M059J (cell line): ENCODE measurements at places on chromosomes 1 and 21. TPM values are rescaled to one million over a fixed set of nuclear protein-coding genes. Genes with fewer than 3 reads are reported as not detected.

The RGS4 gene
- total RNA-seq = 80.4 and 84.8 TPM in 2 replicates

- DNase-seq = no peak
These were observed 65.4 kb upstream of the LYST start for GRCh38 chr1:235932090-235932510.

- DNase-seq = no peak
These were observed at the start of gene SLAMF8 for GRCh38 chr1:159826441-159827101. TSS of gene SLAMF8 (plus strand) at chr1:159826873. CDS start at chr1:159826899, 26 bp downstream.

GRCh38 chr1:227449051-227449450 is 114.3 kb upstream of the ZNF678 start:
- DNase-seq = peak; percentile 48

DNA sequence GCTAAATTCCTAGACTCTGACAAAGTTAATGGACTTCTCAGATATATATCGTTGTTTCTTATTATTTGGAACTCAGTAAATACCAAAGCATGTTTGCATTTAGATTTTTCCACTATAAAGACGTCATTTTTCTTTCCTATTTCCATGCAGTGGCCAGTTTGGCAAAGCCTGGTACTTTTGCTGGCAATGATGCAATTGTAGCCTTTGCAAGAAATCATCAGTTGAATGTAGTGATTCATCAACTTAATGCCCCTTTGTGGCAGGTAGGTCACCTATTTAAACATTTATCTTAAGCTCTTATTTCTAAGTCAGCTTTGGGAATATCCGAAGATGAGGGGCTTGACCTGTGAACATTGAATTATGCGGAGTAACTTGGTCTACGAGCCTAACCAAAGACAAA is 12.0 kb downstream of the OTUD3 start:
- DNase-seq = no peak

DNA sequence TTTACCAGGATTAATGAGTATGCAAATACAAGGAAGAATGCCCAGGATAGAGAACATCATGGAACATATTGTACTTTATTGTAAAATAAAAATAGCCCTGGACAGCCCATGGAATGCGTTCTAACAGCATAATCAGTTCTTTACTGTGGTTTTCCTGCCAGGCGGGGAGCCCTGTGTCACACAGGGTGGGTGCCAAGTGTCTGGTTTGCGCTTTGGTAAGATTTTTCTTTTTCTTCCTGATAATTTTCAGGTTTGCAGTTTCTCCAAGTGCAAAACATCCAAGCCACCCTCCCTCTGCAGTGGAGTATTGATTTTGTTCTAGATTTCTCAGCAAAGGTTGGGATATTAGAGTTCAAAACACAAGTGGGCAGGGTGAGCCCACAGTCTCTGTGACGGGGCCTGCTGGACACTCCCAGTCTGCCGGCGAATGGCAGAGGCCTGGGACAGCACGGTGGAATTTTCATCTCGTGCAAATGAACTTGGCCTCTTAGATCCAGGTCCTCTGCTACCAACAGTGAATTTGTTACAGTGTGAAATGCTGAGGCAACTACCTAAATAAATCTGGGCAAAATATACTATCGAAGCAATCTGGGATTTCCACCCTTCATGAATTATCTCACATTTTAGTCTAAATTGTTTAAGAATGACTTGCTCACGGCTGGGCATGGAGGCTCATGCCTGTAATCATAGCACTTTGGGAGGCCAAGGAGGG is 15.6 kb upstream of the KCNJ15 start:
- peak; percentile 86 for DNase-seq

The LCE1A gene
- total RNA-seq = not detected in 2 replicates

The IFNAR1 gene
- total RNA-seq = 15.1 and 19.8 TPM in 2 replicates

DNA sequence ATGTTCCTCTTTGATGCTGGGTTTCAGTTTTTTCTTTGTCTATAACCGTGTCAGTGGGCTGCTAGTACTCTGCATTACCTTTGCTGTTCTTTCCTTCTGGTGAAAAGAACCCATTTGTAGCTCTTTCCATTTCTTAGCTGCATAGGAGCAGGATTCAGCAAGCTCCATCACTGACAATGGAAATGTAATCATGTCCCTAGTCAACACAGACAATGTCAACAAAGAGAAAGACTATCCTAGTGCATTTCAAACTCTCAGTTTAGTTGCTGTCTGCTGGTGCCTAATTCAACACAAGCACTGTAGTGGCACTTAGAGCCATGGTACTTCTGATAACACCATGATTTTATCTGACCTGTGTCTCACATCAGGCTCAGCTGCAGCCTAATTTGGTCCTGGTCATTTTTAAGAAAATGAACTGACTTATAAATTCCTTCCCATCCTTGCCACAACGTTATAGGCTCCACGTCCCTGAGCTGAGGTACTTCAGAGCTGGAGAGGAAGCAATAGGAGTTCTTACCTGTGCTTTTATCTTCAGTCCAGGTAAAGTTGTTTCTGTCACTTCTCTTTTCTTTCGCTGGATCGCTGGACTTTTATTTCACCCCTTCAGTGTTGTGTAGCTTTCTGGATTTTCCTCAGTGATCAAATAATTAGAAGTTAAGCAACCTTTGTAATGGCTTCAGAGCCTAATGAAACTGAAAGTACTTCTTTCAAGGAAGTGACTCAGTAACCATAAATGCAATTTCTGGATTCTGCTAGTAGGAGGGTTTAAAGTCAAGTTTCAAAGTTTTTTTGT is at the start of gene GBP3:
Gene GBP3 (minus strand): TSS at position 700 of the 793 bp plus-strand sequence. CDS start 2,145 bp downstream, outside the sequence.
- peak; percentile 81 for DNase-seq
